ENCODE measurements at places on chromosomes 12 and 14.

GRCh38 chr12:129466499-129466898, 437.3 kb downstream of the TMEM132D start:
- no peak for DNase-seq

GRCh38 chr12:56601503-56601902, 28.6 kb downstream of the BAZ2A start:
- DNase-seq = no peak

DNA sequence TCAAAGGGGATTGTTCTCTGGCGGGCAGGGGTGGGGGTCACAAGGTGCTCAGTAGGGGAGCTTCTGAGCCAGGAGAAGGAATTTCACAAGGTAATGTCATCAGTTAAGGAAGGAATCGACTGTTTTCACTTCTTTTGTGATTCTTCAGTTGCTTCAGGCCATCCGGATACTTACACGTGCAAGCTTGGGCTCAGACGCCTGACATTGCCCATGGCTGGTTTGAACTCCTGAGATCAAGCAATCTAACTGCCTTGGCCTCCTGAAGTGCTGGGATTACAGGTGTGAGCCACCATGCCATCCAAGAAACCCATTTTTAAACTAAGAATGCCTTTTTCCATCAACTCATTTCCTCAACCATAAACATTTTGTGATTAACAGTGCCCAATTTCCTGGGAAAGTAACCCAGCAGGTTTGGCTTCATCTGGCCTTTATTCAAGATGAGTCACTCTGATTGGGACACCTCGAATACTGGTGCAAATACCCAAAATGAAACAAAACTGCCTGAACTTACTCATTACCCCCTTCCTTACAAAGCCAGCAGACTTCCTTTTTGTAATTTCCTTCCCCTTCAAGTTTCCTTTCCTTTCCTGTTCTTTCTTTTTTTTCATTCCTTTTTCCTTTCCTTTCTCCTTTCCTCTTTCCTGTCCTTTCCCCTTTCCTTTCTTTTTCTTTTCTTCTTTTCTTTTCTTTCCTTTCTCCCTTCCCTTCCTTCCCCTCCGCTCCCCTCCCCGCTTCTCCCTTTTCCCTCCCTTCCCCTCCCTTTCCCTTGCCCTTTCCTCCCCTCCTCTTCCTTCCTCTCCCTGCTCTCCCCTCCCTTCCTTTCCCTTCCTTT, 10.2 kb upstream of the RNASE10 start:
- no peak for DNase-seq

GRCh38 chr12:44287545-44287944, 451.7 kb downstream of the TMEM117 start:
- DNase-seq = no peak

- no peak for DNase-seq
Measured at GRCh38 chr12:21891751-21892217, 49.4 kb downstream of the ABCC9 start.

DNA sequence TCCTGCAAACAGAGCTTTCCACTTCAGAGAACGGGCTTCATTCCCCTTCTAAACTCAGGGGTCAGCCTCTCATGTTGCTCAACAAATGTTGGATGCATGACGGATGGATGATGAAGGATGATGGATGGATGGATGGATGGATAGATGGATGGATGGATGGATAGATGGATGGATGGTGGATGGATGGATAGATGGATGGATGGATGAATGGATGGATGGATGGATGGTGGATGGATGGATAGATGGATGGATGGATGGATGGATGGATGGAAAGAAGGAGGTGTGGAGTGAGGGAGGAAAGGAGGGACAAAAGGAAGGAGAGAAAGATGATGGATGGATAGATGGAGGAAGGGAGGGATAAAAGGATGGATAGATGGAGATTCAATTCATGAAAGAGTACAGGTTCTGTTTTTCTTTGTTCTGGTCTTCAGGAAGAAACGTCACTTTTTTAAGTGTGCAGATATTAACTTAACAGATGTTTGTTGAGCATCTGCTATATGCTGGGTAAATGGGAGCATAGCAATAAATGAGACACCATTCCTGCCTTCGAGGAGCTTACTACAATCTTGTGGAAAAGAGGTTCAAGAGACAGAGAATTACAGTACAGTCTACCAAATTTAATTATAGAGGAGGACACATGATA, 41.7 kb upstream of the PRIMA1 start:
- DNase-seq = no peak

DNA sequence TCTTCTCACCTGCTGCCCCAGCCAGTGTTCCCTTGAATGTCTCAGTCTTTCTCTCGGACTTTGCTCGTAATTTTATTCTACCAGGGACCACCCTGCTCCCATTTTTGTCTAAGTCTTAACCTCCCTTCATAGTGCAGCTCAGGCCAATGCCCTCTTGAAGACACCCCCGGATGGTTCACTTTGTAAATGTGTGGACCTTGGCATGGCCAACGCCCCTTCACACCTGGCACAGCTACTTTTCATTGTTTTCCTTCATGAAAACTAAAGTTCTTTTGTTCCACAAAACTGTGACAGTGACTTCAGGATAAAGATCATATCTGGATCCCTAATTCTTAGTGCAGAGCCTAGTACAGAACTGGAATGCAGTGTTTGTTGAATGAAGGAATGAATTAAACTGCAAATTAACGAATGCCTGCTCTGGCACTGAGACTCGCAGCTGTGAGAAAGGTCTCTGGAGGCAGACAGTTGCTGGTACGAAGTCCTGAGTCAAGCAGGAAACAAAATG, 3.5 kb upstream of the RNASE4 start:
- DNase-seq = no peak

GRCh38 chr12:113245695-113246477, 24.6 kb downstream of the TPCN1 start:
- DNase-seq = no peak

DNA sequence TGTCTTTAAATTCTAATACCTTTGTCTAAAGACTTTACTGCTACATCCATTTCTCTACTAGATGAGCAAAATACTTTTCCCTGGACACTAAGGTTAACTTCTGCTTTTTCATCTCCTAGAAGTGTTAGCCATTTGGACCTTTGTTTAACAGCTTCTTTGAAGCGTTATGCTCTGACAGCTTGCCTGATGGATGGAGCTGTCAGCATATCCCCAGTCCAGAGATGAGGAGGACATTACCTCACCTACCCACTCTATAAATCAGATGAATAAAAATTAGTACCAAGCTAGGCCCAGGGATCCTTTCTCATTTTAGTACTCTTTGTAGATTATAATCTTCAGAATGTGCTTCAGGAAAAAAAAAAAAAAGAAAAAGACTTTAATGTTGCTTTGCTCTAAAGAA, 222.7 kb downstream of the PELI2 start:
- DNase-seq = no peak

DNA sequence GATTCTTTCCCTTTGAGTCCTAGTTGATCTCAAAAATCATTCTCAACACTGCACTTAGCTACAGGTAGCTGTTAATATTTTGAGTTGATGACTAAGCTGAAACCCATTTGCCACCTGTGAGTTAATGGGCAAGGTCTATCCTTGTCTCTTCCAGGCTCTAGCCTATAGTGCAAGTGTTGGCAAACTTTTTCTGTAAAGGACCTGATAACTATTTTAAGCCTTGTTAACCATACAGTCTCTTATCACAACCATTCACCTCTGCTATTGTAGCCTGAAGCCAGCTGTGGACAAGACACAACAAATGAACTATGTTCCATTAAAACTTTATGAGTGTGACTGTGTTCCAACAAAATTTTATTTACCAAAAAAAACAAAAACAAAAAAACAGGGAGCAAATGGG, 19.4 kb downstream of the RAP1B start:
- no peak for DNase-seq

- DNase-seq = no peak
Measured at GRCh38 chr12:109595321-109595902, 21.8 kb downstream of the MVK start.

DNA sequence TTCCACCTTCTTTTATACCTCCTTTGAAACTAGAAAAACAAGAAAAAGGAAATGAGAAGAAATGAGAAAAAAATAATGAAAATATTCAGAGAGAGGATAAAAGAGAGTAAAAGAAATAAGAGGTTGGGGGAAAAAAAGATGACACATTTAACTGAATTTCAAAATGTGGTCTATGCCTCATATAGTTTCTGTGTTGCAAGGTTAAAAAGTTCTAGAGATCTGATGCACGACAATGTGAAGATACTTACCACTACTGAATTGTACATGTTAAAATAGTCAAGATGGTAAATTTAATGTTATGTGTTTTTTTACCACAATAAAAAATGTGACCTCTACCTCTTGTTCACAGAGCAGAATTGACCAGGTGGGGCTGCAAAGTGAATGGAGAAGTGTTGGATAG, 314.8 kb upstream of the OR4E1 start:
- no peak for DNase-seq

DNA sequence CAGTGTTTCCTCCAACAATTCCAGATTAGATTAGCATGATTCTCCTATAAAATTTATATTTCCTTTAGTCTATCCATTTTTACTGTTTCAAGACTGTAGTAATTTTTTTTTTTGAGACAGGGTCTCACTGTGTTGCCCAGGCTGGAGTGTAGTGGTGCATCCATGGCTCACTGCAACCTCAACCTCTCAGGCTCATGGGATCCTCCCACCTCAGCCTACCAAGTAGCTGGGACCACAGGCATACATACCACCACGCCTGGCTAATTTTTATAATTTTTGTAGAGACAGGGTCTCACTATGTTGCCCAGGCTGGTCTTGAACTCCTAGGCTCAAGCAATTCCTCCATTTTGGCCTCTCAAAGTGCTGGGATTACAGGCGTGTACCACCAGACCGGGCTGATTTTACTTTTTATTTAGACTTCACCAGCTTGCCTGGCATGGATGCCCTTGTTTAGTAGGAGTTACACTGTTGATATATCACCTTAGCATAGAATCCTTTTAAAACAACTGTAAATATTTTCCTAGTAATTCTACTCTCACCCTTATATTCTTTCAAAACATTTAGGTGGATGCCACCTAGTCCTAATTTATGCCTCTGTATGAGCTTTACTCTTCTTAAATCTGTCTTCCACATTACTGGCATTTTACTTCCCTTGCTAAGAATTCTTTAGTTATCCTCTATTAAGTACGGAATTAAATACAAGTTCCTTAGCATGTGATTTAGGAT, 55.8 kb upstream of the LIMA1 start:
- no peak for DNase-seq

GRCh38 chr14:26128931-26129671, 468.7 kb downstream of the NOVA1 start:
- no peak for DNase-seq

- DNase-seq = no peak
Measured at GRCh38 chr12:10720974-10721650, 2.0 kb downstream of the YBX3 start.

DNA sequence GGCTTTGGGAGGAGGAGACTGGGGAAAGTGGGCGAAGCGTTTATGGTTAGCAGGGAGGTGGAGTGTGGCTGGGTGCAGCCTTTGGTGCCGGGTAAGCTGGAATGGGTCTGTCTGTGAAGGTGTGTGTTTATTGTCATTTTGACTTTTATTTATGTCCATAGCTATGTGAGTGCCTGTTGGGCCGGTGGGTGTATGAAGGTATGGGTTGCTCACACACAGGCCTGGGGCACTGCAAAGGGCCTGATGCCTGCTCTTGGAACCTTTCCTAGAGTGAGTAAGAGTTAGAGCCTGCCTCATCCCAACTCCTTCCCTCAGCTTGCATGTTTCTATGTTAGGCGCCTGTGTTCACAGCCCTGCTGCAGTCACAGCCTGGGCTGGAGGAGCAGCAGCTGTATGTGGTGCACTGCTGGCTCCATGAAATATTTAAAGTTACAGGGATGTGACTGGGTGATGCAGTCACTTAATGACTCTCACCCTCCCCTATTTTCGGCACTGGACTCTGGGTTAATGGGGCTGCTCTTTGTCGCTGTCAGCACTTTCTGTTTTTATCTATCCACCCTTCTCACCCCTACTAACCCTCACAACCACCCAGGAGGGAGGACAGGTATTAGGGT, 2.6 kb upstream of the PPP1R1A start:
- no peak for DNase-seq

- peak; percentile 61 for DNase-seq
Measured at GRCh38 chr12:93571925-93572711, at the start of gene SOCS2. TSS of gene SOCS2 (plus strand) at chr12:93572675. CDS start at chr12:93572898, 223 bp downstream.

DNA sequence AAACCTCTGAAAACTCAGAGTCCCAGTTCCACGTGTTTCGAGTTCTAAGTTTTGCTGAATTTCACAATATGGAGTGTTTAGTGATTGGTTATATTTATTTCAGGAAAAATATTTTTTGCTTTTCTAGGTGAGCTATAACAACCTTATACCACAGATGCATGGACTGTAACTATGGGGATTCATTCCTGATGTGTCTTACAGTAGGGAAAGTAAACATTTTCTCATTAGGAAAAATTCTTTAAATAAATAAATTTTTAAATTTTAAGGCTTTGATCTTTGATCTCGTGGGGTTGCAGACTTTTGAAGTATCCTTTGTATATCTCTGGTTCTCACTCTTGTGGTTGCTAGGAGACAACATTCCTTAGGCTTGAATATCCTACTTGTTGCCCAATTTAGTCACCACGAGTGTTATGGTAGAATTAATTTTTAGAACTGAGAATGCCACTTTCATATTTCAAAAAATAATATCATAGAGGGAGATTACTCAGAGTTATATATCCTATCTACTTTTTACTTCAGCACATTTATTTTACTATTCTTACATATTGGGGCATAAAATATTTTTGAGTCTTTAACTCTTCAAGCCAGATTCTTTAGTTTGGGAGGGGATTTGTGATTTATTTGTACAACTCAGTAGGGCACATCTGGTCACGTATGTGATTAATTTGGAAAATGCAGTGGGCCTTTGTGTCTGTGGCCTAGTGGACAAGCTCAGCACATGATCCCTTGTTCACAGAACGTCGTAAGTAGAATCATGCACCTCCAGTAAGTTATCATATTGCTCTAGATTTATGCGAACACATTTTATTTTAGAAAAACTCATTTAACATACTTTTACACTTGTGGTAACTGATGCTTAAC, 224.0 kb downstream of the TTC6 start:
- no peak for DNase-seq

DNA sequence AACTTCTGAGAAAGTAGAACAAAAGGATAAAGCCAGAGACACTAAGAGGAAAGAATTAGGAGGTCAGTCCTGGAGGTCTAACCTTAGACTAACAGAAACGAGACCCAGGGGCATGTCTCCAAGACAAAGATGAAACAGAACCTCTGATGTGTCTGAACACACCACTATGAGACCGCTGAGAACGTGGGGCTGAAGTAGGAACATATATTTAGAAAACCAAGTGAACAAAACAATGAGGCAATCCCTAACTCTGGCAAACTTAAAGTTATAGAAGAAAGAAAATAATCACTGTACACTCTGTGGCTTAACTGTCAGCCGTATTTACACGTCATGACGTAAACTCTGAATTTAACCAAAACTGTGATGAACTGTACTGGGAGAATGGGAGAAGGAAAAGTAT, 17.9 kb downstream of the KCTD10 start:
- DNase-seq = no peak

- DNase-seq = no peak
Measured at GRCh38 chr14:75254381-75254822, 24.2 kb upstream of the FOS start.

- DNase-seq = no peak
Measured at GRCh38 chr14:69536971-69537370, 37.7 kb downstream of the CCDC177 start.

GRCh38 chr14:52307376-52307775, 6.7 kb upstream of the PTGER2 start:
- DNase-seq = no peak

Data from activated CD8-positive, alpha-beta memory T cell treated with anti-CD3 and anti-CD28 coated beads for 24 hours (primary cell).